Daoy (cell line): ENCODE measurements at places on chromosomes 4 and X.
A peak's percentile ranks its signal among the peaks of the same experiment; 100 is the strongest.

- no peak for DNase-seq
Measured at GRCh38 chr4:159400558-159401225, 297.8 kb downstream of the RAPGEF2 start.

DNA sequence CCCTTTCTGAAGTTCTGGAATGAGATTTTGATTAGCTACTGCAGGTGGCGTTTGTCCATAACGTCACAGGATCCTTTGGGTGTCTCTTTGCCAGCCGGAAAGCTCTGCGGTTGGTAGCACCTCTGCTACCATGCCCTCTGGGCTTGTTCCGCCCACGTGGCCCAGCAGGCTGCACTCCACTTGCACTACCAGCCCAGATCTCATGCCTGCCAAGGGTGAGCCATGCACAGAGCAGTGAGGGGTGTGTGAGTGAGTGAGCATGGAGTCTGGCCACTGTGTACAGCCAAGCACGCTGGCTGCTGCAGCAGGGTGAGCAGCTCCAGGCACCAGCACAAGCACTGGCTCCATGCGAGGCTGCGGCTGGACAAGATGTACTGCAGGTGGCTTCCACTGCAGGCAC is 6.6 kb upstream of the HNRNPD start:
- no peak for DNase-seq

GRCh38 chr4:19580095-19580494 is 671.6 kb upstream of the SLIT2 start:
- DNase-seq = no peak

- no peak for DNase-seq
Measured at GRCh38 chrX:25427873-25428555, 412.2 kb upstream of the ARX start.

DNA sequence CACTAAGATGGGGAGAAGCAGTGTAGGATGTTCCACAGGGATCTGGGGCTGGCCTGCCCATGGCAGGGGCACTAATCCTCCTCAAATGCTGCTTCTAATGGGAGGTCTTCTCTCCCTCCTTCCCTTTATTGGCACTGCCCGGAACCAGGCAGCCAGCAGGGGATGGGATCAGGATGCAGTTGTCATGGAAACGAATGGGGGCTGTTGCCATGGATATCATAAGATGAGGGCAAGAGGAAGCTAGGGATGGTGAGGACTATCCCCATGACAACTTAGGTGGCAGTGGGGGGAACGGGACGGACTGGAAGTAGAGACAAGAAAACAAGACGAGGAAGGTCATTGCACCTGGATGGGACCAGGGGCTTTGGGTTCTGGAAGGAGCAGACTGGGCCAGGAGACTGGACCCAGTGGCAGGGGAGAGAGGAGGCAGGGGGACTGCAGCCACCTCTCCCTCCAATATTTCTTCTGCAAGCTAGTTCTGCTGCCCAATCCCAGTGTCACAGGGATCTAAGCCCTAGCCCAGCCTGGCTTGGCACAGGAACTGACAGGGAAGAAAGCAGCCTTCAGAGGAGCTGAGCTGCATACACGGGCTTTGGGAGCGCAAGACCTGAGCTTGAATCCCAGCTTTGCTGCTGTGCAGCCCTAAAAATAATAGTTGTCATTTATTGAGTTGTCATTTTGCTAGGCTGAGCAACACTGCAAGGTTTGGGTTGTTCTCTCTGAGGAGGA is 19.0 kb downstream of the IQSEC2 start:
- DNase-seq = no peak

DNA sequence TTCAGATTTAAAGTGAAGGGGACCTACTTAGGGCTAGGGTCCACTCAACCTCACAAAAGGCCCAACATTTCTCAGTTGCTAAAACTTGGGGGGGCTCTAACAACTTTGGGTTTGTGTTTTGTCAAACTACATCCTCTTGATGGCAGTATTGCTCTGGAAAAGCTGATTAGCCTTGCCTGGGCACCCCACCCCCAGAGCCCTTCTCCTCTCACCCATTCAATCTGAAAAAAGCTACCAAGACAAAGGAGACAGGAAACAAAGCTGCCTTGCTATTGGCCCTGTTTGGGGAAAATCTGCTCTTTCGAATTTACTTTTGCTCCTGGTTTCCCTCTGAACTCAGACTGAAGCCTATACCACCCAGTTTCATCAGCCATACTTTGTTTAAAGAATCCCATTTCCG is 195.2 kb upstream of the STK26 start:
- DNase-seq = peak; percentile 50

DNA sequence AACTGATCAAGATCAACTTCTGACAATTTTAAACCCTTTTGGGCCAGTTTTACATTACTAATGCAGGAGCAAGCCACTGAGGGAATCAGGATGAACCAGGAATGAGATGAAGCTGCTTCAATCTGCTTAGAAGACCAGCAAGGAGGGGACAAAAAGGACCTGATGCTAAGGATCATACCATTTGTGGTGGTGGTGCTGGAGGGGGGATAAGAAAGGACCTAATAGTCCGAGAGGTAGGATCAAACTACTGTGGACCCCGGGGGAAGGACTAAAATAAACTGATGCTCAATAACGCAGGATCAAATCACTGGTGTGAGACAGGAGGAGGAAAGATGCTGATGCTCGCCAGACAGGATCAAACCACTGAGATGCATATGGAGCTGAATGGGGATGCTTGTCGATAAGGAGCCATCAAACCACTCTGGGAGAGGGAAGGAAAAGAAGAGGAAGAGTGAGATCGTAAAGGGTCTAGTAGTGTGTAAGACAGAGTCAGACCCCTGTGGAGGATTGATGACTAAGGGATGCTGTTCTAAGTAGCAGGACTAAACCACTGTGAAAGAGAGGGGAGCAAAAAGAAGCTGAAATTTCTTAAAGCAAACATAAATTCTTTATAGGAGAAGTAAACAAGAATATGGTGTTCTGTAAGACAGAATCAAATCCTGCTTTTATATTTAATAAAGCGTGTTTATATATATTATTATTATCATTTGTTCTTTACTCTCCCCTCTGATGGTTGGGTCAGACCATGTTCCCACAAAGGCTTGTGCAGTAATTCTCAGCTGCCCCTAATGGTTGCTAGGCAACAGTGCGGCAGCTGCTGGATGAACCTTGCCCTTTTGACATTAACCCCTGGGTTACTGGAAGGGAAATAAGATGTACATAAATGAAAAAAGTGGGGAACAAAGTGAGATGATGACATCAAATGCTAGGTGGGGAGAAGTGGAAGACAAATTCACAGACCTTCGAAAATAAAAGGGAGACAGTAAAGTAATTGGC is 432.5 kb upstream of the FGF16 start:
- no peak for DNase-seq

DNA sequence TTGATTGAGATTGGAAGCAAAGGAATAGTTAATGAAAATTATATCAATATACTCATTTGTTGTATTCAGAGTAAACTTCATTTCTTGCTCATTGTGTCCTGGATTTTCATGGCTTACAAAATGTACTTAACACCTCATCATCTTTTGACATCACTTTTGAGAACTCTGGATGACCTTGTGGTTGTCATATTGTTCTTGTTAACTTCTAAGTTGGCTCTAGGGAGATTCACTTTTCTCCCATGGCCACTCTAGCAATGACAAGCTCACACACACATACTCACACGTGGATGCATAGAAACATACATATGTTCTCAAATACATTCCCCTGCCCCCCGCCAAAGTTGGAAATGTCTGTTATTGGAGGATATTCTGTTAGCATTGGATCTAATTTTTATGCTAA is 15.3 kb downstream of the PHEX start:
- DNase-seq = no peak

DNA sequence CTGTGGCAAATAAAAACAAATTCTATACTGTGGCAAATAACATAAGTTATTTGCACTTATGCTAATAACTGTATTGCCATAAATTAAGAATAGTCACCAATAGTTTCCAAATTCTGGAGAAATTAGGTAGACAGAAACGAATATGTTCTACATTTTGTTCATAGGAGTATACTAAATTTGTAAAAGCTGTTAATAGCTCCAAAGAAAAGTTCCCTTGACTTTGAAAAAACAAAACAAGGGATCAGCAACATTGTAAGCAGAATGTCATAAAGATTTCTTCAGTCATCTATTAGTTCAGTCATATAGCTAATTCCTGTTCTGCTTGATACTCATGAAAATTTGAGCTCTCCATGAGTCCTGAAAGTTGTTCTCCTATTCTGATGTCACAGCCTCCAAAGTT is 1472.8 kb downstream of the C4orf33 start:
- DNase-seq = no peak
